CD4-positive, CD25-positive, alpha-beta regulatory T cell (primary cell): ENCODE measurements at places on chromosomes 4 and X.

DNA sequence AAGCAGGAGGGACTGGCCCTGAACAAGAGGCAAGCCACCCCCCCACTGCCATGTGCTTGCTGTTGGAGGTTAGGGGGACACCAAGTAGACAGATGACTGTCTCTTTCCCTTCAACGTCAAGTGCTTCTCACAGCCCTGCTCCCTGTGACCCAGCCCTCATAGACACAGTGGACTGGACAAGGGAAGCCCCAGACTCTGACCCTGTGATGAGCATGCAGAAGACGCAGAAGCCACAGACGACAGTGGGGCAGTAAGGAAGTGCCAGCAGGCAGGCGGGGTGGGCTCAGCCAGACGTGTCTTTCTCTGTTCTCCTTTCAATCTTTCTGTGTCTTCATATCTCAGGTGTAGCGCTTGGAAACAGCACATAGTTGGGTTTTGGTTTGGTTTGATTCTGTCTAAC lies 2.4 kb upstream of the L1CAM start:
- DNase-seq, result no peak

- DNase-seq, result no peak
These were observed 53.6 kb downstream of the CORIN start for GRCh38 chr4:47784222-47784621.

DNA sequence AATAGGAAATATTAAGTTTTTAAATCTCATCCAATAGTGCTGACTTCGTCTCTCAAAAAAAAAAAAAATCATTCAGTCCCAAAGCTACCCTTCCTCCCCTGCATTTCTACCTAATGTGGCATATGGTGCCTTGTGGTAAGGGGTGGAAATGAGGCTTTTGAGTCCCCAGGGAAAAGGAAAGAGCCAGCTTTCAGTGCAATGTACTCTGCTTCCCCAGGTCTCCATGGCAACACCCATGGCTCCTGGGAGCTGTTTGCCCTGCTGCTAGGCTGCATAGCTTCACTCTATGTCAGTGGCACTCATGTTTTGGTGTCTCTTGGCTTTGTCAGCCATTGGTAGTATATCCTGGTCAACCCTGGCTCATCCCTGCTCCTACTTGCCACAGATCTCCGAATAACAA lies 175.9 kb downstream of the SLC39A8 start:
- DNase-seq, result no peak

GRCh38 chr4:2074588-2074987 lies 15.5 kb downstream of the NAT8L start:
- no peak for DNase-seq

DNA sequence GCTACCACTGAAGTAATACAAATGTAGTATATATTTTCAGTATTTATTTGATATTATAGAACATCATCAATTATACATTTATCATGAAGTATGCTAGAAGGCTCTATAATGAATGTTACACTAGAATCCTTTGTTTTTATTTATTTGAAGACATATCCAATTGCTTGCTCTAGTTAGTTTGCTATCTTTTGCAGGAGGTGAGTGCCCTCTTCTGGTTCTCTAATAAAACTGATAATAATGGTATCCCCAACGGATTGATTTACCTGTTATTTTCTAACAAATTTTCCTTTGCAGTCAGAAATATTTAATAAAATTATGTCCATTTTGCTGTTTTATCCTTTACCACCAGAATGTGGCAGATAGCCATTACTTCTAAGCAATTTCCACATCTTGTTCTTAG lies 274.3 kb upstream of the TACR3 start:
- no peak for DNase-seq

DNA sequence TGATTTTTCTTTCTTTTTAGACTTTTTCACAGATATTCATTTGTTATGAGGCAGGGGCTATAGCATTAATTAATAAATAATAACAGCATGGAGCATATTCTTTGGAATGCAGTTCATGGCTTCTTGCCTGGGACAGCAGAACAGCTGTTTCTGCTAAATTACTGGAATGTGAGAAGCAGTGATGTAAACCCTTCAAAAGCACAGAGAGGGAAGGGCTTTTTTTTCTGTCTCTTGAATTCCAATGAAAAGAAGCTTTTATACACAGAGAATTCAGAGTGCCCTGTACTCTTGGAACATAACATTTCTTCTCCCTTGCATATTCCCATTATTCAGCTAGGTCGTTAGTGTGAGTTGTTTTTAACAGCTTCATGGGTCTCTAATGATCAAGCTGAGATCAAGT lies 28.5 kb upstream of the ANK2 start:
- no peak for DNase-seq

GRCh38 chr4:179398414-179398813 lies 1956.2 kb upstream of the AGA start:
- DNase-seq, result no peak

DNA sequence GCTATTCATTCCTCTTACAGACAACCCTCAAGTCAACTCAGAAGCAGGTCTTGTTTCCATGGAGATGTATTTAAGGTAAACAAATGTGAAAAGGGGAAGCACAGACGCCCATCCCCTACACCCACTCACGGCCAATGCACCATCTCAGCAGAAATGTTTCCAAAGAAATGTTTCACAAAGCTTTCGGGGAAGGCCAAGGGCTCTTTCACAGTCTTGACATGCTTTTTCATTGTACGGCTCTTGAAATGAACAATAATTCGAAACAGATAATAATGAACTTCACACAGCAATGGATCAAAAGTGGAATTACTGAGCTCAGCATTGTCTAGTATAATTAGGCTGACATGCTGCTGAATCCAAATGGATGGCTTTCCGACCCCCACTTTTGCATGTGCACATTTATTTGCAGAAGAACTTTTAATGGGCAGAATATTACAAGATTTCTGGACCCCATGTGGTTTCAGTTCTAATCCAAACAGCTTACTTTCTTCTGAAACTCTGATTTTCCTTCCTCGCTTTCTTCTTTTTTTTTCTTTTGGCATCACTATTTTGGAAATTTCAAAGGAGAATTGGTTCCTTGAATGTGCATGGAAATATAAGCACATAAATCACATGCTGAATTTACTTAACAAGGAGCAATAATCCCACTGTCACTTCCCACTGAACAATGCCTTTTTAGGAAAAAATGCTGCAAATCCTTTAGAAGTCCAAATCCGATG lies 160.9 kb downstream of the SMIM20 start:
- no peak for DNase-seq

DNA sequence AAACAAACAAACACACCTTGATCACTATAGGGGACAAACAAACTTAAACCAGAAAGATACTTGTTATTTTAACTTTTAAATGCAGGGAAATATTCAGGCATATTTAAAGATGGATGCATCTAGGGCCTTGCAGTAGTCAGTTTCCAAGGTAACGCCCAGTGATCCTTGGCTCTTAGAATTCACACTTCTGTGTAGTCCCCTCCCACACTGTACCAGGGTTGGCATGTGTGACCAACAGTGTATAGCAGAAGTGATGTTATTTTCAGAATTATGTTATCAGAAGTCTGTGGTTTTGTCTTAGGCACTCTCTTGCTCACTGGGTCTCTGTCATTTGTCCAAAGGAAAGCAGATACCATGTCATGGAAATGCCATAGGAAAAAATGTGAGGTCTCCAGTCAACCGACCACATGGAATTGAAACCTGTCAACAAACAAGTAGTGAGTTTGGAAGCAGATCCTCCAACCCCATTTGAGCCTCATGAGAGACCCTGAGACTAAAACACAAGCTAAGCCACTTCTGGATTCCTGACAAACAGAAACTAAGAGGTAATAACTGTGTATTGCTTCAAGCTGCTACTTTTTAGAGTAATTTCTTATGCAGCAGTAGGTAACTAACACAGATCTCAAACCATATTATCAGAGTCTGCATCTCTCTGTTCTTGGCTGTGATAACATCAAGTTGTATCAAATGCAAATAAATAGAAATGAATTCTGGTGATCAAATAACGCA lies 670.3 kb downstream of the KCTD8 start:
- DNase-seq, result no peak

DNA sequence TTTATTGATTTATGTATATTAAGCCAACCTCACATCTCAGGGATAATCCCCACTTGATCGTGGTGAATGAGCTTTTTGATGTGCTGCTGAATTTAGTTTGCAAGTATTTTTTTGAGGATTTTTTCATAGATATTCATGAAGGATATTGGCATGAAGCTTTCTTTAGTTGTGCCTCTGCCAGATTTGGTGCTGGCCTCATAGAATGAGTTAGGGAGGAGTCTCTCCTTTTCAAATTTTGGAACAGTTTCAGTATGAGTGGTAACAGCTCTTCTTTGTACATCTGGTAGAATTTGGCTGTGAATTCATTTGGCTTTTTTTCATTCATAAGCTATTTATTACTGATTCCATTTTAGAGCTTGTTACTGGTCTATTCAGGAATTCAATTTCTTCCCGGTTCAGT lies 197.2 kb upstream of the NDST4 start:
- DNase-seq, result no peak

DNA sequence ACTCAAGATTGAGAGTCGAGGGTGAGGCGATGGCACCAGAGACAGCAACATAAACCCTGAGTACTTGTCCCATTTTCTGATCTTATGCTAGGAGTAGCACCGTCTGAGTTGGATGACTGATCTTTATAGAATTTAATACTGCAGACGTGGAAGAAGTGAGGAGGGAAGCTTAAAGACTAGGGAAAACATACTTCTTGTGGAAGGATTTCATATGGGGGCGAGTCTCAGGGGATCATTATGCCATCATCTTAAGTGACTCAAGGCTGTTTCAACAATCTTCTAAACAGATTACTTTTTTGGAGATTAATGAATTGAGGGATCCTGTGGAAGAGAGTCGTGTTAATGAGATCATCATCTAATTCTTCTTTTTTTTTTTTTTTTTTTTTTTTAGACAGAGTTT lies 17.2 kb upstream of the FAT1 start:
- DNase-seq, result no peak

GRCh38 chrX:44675362-44676024 lies 132.8 kb upstream of the FUNDC1 start:
- no peak for DNase-seq

DNA sequence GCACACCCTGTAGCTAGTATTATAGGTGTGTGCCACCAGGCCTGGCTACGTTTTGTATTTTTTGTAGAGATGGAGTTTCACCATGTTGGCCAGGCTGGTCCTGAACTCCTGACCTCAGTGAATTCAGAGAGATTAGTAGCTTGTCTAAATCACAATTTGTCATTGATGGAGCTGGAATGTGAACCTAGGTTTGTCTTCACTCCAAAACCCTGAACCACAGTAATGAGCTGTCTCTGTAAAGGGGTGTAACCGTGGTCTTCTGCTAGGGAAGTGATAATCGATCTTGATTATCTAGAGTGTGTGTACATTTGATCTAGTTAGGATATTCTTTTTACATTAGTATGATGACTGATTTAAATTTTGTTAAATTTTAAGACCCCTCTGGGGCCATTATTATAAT lies 8.3 kb downstream of the ARHGAP10 start:
- DNase-seq, result no peak

- DNase-seq, result no peak
These were observed 56.9 kb upstream of the ABCG2 start for GRCh38 chr4:88215351-88215750.

DNA sequence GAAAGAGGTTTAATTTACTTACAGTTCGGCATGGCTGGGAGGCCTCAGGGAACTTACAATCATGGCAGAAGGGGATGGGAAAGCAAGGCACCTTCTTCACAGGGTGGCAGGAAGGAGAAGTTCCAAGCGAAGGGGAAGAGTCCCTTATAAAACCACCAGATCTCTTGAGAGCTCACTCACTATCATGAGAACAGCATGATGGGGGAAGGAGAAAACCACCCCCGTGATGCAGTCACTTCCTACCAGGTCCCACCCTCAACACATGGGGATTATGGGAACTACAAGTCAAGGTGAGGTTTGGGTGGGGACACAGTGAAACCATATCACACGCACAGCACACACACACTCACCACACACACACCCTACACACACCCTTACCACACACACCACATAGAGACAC lies 104.3 kb downstream of the DCTD start:
- no peak for DNase-seq

- DNase-seq, result no peak
These were observed 119.9 kb downstream of the FAM13A start for GRCh38 chr4:88937081-88937480.

DNA sequence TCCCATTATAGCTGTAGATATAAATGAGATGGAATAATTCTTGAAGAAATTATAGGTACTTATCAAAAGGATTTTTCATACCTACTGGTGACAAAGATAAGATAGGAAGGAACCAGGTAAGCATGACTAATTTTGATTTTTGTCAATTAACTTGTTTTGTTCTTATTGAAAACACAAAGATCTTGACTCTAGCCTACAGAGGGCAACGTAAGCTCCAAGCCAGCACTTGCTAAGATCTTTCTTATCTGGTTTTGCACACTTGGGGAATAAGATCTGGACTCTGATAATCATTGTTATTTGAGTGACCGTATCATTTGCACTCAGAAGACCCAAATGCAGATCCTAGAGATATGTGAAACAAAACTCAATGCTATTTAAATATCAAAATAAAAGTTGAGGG lies 223.4 kb downstream of the VEGFC start:
- no peak for DNase-seq

DNA sequence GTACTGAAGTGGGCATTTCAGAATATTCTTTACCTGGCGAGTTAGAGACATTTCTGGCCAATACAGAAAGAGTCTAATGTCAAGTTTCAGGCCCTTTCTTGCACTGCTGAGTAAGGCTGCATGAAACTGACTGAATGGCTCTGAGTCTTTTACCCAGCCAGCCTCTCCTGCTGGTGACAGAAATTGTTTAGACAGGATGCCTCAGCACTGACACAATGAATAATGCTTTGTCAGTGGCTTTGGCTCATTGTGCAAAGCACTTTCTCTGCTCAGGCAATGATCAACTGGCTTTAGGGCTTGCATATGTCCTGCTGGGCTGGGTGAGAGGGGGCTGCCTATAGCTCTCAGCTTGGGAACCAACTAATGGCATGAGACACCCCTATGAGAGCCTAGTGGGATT lies 45.5 kb downstream of the CLNK start:
- no peak for DNase-seq

DNA sequence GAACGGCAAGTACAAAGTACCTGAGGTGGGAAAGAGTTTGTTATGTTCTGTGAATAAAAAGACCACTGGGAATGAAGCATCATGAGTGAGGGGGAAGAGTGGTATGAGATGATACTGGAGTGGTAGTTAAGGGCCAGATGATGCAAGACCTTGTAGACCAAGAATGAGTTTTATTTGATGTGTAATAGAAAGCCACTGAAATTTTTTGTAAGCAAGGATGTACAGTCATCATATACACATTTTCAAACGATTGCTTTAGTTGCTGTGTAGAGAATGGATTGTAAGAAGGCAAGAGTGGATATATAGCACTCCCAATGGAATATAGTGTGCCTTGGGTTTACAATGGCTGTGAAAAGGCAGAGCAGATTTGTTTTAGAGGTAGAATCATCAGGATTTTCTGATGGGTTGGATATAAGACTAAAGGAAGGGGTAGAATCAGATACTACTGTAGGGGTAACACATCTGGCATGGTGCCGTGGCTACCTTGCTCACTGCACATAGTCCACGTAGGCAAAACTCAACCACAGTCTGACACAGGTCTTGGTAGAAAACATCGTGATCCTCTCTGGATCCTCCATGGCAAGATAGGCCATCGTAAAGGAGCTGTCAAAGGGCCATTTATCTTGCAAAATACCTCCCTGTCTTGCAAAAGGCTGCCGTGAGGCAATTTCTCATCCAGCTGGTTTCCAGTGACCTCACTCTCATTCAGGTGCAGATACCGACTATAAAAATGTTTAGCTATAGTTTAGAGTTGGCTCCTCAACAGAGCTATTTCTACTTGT lies 14.9 kb downstream of the TIFA start:
- DNase-seq, result no peak
